ENCODE measurements at places on chromosomes 1 and 21. TPM values are rescaled to one million over a fixed set of nuclear protein-coding genes. Genes with fewer than 3 reads are reported as not detected.

DNA sequence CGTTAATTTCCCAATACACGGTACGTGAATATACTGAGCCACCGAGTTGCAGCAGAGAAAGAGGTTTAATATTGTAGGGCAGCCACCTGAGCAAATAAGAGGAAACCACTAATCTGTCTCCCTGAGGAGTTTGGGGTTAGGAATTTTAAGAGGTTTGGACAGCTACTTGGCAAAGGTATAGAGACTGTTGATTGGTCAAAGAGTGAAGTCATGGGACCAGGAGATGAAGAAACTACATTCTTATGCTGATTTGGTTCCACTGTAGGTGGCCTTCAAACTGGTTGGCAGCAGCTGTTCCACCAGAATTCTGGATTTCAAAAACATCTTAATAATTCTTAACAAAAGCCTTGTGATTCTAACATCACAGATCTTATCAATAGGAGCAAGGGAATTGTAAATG is 485.4 kb upstream of the PRMT6 start:
- DNase-seq = no peak

DNA sequence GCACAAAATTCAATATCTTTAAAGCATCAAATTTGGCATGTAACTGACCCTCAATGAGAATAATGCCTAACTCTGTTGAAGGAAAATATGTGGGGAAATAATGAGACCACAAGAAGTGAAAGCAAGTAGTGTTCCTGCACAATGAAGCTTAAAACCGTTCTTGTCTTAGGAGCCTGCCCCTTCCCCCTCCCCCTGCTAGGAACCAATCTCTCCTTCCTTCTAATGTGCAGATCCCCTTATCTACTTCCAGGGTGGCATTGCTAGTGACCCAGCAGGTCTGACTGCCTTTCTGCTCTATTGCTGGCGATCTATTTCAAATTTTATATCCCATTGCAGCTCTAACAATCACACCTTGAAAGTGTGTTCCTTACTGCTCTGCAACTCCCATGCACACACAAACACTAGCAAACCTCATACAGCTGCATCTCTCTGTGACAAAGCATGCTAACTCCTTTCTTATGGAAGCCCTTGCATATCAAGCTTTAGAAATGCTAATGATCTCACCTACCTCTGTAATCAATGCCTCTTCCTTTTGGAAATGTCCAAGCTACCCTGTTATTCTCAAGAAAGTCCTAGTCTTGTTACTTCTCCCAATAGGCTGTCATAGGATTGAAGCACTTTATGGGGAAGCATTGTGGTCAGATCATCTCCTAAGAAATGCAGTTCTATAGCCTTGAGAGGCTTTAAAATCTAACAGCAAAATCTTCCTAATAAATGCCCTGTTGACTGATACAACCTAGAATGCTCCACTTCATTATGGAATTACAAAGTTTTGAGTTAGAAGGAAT is 26.5 kb downstream of the BCL9 start:
- DNase-seq = no peak

DNA sequence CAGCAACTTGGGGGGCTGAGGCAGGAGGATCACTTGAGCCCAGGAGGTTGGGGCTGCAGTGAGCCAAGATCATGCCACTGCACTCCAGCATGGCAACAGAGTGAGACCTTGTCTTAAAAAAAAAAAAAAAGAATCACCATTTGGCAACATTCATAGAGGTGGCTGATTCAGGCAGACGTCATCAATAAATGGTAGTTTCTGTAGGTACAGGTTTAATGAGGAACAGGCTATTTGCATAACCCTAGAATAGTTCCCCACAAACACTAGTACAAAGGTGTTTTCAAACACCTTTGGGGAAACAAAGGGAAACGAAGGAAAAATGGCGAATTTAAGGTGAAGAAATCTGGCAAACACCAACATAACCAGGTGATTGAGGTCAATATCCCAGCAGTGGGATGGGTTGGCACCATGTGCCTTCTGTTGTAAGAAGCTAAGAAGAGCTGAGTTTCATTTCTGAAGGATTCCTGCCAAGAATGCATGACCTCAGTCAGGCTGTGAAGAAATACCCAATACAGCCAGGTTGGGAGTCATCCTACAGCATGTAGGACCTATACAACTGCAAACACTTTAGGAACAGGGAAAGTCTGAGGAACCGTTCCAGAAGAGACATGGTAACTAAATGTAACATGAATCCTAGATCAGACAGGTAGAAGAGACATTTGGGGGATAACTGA is 5.6 kb downstream of the LPAR3 start:
- no peak for DNase-seq

GRCh38 chr1:89837036-89837481 is 16.2 kb downstream of the LRRC8D start:
- DNase-seq = no peak

HJV gene
- polyA plus RNA-seq = 316 TPM

GRCh38 chr1:53485478-53486394 is 26.5 kb downstream of the DMRTB1 start:
- peak; percentile 84 for DNase-seq

DNA sequence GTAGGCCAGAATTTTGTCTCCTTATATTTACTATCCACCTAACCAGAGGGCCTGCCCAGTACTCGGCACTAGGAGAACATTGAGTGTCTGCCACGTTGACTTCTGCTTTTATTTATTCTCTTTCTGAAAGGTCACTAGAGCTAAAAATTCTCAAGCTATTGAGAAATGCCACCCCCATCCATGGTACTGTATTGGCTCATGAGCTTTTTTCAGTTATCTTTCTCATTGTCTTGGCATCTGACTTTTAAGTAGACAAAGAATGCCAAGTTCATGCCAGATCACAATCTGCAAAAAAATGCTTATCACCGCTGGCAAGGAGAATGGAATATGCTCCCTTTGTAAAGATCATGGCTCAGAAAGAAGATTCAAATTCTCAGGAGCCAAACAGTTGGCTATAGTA is 49.8 kb upstream of the MROH9 start:
- DNase-seq = no peak

GRCh38 chr1:19006837-19007271 is 50.4 kb upstream of the IFFO2 start:
- no peak for DNase-seq

DNA sequence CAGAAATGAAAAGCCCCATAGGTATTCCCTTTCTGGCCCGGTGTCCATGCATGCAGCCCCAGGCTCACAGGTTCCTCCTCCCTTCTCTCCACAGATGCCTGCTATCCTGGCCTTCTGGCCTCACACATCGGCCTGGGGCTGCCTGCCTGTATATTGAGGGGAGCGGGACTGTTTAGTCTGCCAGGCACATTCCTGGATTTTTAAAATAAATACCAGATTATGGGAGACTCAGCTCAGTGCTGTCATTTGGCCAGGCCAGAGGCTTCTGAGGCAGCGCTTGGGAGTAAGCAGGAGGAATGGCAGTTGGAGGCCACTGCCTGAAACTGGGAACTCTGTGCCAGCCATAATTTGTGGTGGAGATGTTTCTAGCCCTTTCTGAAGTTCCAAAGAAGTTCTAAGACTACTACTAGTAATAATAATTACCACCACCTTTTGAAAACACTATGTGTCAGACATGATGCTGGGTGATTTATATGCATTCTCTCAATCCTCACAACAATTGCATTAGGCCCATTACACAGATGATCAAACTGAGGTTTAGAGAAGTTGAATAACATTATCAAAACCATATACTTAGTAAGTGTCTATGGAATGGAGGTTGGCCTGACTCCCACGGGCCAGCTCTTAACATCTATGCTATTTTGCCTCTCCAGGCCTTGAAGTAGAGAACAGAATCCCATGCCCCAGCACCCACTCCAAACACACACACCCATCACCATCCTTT is 107.6 kb downstream of the PLXNA2 start:
- DNase-seq = no peak

NSL1 gene
- polyA plus RNA-seq = 33.0 TPM

SUSD4 gene
- 4.1 TPM for polyA plus RNA-seq

- no peak for DNase-seq
These were observed 92.9 kb upstream of the ERG start for GRCh38 chr21:38591218-38591537.

DNA sequence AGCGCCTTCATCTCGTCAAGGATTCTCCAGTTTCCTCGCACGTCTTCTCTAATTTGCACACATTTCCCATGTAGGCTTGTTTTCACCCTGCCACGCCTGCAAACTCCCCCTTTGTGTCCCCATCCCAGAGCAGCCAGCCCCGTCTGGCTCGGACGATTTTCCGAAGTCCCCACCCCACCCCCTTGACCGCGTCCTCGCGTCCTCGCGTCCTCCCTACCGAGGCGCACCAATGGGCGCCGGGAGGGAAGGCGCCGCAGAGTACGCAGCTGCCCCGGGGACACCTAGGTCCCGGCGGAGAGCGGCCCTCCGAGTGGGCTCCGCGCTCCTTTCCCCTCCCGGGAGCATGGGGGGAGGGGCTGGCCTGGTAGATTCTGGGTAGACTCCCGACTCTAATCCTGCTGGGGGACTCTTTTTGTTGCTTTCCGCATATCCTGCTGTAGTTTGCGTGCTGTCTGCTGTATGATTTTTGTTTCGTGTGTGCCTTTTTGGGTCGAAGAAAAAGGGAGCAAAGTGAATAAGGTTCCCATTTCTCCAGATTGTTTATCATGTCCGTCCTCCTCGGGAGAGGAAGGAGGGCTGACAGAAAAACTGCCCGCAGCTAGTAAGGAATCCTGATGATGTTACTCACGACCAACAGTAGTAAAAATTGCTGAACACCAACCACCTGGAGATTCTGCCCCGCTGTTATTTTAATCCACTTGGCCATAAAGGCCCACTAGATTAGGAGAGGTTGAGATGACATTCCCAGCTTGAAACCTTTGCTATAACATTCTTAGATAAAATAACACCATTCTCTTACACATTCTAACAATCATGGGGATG is 1.5 kb downstream of the CACHD1 start:
- DNase-seq = peak; percentile 60

TSSK3 gene
- not detected for polyA plus RNA-seq

GRCh38 chr1:234621657-234622335 is 11.8 kb upstream of the IRF2BP2 start:
- peak; percentile 89 for DNase-seq

EVI5 gene
- polyA plus RNA-seq = 15.4 TPM

OLFM3 gene
- not detected for polyA plus RNA-seq

DNA sequence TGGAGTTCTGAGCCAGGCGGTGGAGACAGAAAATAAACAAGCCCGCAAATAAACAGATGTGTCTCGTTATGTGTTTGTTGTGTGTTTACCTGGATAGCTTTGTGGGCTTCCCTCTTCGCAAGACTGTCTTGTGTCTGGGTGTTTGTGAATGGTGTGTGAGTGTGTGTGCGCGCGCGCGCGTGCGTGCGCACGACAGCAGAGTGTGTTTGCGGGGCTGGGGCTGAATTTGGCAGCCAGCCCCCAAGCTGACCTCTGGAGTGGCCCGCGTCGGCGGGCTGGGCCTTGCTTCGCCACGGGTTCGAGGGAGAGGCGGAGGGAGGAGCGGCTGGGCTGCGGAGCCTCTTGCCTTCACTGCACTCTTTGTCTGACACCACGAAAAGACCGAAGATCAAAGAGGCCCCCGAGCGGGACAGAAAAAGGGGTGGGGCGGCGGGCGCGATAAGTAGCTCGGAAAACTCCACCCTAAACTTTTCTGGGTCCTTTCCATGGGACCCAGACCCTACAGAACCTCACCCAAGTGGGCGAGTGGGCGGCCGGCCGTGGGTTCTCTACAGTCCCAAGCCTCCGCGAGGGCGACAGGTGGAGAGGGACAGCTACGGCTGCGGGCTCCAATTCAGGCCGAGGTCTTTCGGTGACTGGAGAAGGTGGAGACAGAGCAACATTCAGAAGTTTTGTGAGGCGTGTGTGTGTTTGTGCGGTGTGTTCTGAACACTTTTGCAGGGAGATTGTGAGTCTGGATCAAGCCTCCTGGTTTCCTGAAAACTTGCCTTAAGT is 14.5 kb downstream of the PAX7 start:
- DNase-seq = no peak

PM20D1 gene
- 0.88 TPM for polyA plus RNA-seq

S1PR1 gene
- polyA plus RNA-seq = 12.7 TPM

PRR9 gene
- not detected for polyA plus RNA-seq

- DNase-seq = peak; percentile 25
These were observed 284.1 kb upstream of the BEND5 start for GRCh38 chr1:49060766-49061165.

ATP6V1G3 gene
- polyA plus RNA-seq = not detected

GRCh38 chr1:220700556-220701179 is 10.5 kb downstream of the C1orf115 start:
- DNase-seq = peak; percentile 29

RGS4 gene
- polyA plus RNA-seq = 1.8 TPM

- no peak for DNase-seq
These were observed 47.1 kb downstream of the PACC1 start for GRCh38 chr1:212367474-212368072.

CDC14A gene
- polyA plus RNA-seq = 7.1 TPM

DNA sequence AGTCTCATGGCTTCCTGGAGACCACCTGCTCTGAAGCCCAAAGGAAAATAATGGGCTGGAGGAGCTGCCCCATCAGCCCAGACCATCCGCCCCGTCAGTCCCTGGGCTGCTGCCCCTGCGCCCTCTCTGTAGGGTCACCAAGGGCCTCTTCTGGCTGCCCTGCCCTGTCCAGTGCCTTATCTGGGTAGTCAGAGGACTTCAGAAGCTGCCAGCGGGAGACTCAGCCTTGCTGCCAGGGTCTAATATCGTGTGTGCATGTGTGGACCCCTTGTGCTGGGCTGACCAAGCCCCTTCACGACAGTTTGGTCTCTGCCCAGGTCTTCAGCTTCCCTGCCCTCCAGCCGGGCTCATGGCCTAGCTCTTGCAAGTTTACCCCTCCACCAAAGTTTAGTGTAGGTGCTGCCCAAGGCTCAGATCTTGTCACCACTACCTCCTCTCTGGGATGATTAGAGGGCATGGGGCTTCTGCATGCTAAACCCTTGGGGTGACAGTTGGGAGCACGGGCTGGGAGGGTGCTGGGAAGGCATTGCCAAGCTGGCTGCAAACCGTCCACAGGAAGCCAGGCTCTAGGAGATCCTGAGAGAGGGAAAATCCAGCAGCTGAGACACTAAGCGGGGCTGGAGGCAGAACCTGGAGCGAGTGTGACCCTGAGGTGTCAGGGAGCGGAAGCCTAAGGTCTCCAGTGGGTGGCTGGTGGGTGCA is 20.6 kb downstream of the NENF start:
- DNase-seq = no peak

- DNase-seq = no peak
These were observed 50.5 kb downstream of the PDE9A start for GRCh38 chr21:42703965-42704364.

GRCh38 chr21:44942566-44942965 is 2.7 kb downstream of the SLX9 start:
- DNase-seq = no peak
